A549 treated with CORT108297 at 1 μM for 4 hours (cell line): ENCODE measurements at places on chromosomes 6 and 20. TPM values are rescaled to one million over a fixed set of nuclear protein-coding genes. Genes with fewer than 3 reads are reported as not detected.

TINAG gene
- total RNA-seq = not detected in 5 replicates

PTCRA gene
- total RNA-seq = not detected in 5 replicates

TNFAIP3 gene
- 12.6 to 29.3 TPM (median 13.7 TPM) in 5 replicates for total RNA-seq

ZNF334 gene
- total RNA-seq = not detected in 5 replicates

PTK6 gene
- total RNA-seq = 2.2 to 3.5 TPM (median 3.2 TPM) in 5 replicates

BFSP1 gene
- 4.0 to 4.4 TPM (median 4.1 TPM) in 5 replicates for total RNA-seq

MRAP2 gene
- total RNA-seq = 1.2 to 1.8 TPM (median 1.3 TPM) in 5 replicates

DPM1 gene
- 67.4 to 98.7 TPM (median 70.6 TPM) in 5 replicates for total RNA-seq

KCNK15 gene
- total RNA-seq = 0.54 to 0.77 TPM (median 0.72 TPM) in 5 replicates

SGK2 gene
- 7.1 to 8.2 TPM (median 7.7 TPM) in 5 replicates for total RNA-seq

TGM3 gene
- 0.03 TPM in 3 of 5 replicates, not detected in the others for total RNA-seq
